ENCODE measurements at places on chromosomes 11 and 22. TPM values are rescaled to one million over a fixed set of nuclear protein-coding genes. Genes with fewer than 3 reads are reported as not detected.

DNA sequence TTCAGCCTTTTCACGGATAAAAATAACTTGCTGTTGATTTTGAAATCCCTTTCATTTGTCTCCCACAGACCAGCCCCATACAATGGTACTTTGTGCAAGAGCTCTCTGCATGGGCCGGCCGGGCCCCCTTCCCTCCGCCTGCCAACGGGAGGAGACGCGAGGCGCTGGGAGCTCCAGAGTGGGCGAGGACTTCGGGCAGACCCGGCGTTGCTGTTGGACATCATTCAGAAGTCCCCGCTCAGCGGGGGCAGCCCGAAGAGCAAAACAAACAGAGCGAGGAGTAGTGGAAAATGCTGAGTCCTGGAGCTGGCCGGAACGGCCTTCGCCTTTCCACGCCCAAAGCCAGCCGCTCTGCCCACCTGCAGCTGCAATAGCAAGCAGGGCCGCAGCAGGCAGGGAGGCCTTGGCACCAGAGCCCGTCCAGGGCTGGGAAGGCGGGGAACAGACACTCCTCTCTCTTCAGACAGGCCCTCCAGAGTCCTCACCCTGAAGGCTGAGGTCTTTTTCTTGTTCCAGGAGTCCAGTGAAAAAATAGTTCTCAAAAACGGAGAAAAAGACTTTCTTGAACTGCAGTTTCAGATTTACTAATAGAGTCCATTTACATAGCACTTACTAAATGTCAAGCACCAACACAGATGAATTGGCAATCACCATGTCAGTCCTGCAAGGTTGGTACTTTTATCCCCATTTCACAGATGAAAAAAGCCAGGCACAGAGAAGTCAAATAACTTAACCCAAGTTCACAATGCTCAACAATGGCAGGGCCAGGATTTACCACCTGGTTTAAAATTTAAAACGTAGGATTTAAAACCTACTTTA lies 135.5 kb downstream of the ETS1 start:
- no peak for DNase-seq

GRCh38 chr11:88651556-88651955 lies 314.0 kb upstream of the CTSC start:
- DNase-seq: no peak

- DNase-seq: peak; percentile 77
Measured at GRCh38 chr22:22111267-22111751, 128.7 kb upstream of the TOP3B start.

OR51B4 gene
- not detected for total RNA-seq

OR52N4 gene
- 2.1 TPM for total RNA-seq
